ENCODE measurements at places on chromosomes 4 and X.

- no peak for DNase-seq
Measured at GRCh38 chr4:7266525-7267292, 74.4 kb downstream of the SORCS2 start.

DNA sequence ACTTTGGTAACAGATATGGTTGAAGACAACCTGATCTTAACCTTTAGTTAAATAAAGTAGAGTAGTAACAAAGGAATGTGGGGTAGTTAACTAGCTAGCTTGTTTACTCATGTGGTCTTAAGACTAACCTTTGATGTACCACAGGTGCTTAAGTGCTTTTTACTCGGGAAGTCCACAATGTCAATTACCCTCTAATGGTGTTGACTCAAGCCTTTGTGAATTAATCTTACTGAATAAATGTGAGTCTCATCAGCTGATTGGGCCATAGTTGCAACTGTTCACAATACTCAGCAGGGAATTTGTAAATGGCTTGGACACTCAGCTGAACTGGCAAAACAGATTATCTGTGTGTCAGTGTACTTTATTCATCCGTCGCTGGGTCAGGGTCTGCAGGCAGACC, 119.0 kb upstream of the UGT8 start:
- no peak for DNase-seq

DNA sequence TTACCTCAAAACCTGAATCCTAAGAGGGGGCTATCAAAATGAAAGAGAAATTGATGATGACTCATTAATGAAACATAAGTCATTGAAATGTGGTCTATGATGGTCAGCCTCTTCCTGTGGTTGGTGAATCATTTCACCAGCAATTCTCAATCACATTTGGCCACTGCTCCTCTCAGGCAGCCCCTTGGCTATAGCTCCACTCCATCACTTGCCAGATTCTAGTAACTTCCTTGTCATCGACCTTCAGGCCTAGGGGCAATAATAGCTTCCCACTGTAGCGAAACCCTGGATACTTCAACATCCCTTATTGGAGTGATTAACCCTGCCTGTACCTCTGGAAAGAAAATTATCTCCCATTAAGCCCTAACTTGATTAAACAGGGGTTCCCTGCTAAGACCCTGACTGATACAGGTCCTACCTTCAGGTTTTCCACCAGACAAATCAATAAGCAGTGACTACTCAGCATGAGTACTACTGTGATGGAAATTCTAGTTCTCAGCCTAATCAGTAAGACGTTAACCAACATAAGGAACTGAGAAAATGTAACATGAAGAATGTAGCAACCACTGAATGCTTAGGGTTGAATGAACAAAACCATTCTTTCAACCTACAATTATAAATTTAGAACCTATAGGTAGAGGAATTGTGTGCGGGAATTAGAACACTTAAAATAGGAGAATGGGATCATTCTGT, 30.4 kb downstream of the ADH7 start:
- no peak for DNase-seq

GRCh38 chr4:73606465-73606974, 13.7 kb downstream of the RASSF6 start:
- DNase-seq, result no peak

DNA sequence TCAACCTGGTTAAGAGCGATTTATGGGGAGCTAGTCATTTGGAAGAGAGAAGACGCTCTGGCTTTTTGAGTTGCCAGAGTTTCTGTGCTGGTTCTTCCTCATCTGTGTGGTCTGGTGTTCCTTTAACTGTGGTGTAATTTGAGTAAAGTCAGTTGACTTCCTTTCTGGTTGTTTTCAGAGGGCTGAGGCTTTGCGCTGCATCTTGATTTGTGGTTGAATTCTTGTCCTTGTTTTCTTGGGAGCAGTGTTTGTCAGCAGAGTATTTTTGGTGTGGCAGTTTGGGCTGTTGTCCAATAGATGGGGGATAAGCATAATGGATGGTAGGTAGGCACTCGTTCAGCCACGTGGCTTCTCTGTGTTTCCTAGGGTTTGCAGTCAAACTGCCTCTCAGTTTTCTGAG, 2143.2 kb upstream of the TENM3 start:
- no peak for DNase-seq

DNA sequence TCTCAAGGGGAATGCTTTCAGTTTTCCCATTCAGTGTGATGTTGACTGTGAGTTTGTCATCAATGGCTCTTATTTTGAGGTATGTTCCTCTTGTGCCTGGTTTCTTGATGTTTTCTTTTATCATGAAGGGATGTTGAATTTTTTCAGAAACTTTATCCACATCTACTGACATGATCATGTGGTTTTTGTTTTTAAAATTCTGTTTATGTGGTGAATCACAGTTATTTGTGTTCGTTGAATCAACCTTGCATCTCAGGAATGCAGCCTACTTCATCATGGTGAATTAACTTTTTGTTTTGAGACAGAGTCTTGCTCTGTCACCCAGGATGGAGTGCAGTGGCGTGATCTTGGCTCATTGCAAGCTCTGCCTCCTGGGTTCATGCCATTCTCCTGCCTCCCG, 263.1 kb upstream of the KLF3 start:
- DNase-seq, result no peak

DNA sequence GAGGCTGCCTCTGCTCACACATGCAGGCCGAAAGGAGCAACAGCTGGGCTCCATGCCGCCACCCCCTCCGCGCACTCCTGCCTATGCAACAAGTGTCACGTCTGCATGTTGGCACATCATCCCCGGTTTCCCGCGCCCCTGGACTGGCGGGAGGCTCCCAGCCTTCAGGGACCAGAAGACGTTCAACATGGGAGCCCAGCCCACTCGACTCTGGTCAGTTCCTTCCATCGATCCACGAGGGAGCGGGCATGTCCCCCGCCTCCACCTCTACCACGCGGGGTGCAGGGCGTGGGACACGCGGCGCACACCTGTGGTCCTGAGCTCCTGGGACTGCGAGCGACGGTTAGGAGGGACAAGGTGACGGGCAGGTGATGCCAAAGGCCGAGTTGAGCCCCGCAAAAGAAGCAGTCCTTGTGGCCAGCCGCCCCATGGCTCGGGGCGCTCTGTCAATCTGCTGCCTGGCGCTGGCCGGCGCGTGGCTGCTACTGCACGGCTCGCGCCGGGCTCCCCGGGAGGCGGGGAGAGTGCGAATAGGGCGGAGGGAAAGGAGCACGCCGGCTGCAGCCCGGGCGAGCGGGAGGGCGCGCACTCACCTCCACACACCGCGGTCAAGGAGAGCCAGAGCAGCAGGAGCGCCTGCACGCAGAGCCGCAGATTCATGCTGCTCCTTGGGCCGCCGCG, 645 bp downstream of the APLN start:
- no peak for DNase-seq

DNA sequence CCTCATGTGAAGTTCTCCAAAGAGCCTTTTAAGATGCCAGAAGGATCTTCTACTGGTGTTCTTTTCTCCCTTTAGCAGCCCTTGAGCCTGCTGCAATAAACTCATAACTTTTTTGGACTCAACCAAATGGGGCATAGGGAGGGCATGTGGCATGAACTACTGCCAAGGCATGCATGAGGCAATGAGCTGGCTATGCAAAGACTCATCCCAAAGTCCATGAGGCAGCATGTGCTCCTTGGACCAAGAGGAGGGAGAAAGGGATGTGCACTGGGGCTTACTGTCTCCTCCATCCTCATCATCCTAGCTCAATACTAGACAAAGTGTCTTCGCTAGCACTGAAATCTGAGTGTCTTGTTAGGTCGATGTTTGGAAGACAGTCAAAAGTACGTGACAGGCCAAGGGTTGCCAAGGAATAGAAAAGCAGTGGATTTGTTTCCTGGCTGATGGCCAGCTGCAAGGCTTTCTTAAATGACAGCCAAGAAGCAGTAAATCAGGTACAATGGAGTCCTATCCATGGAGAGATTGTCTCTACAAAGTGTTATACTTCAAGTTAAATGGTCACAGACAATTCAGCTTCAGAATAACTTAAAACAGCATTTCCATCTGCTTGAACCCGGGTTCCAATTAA, 44.5 kb upstream of the ATXN3L start:
- DNase-seq, result no peak

DNA sequence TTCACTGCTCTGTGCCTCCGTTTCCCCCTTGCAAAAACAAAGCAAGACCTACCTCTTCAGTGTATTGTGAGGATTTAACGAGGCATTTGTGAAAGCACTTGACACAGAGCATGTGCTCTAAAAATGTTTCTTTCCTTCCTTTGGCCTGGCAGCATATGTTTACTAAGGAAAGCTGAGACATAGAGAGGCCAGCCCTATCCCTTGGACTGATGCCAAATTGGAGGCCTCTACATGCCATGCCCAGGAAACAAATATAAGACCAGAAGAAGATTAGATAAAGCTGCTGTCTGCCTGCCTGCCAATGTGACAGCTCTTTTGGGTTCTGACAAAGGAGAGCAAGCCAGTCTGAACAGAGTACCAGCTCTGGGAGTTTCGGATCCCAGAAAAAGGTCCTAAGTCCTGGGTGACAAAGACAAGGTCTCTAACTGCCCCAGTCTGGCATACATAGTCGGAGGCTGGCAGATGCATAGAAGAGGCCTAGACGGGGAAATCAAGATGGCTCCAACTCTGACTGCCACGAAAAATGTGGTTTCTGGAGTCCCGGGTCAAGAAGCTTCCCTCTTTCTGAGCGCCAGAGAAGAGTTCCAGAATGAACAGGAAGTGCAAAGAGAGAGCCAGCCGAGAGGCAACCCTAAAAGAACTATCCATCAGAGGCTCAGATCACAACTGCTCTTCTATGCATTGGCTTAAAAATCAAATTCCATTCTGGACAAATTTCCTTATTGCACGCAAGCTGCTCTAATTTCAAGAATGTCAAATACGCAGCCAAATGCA, 25.8 kb downstream of the OTUD6A start:
- DNase-seq, result no peak

DNA sequence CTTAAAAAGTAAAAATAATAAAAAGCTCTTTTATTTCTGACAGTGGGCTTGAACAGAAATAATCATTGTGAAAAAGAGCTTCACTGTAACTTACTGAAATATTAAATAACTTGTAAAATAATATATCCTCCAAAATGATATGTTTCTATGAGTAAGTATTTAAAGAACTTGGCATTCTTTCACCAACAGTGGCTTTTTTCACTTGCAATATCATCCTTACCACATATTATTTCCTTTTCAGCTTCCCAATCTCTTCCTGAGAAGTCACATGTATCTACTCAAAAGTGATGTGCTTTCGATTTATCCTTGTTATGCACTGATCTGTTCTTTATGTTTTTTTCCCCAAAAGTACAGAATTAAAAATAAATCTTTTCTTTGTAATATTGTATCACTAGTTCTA, 2.2 kb upstream of the PCDH18 start:
- DNase-seq, result no peak

DNA sequence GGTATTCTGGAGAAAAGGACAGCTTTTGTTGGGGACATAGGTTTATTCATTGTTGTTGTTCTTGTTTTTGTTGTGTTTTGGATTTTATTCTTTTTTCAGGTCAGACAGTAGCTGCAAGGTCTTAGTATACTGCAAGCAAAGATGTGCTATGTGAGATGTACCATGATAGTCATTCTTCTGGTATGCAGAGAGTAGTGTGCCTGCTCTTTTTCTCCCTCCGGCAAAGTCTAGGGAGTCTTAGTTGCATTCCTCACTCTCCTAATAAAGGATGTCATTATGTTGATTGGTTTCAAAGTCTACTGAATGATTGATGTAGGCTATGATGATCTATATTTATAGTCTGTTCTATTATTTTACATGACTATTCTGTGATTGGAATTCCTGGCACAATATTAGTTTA, 119.9 kb upstream of the POF1B start:
- no peak for DNase-seq

GRCh38 chr4:41324861-41325260, 68.1 kb downstream of the UCHL1 start:
- DNase-seq, result no peak

GRCh38 chr4:101033986-101034385, 313.3 kb downstream of the PPP3CA start:
- DNase-seq, result no peak

GRCh38 chr4:2048831-2049230, 10.3 kb upstream of the NAT8L start:
- DNase-seq, result no peak

GRCh38 chr4:177239477-177239876, 70.2 kb upstream of the NEIL3 start:
- no peak for DNase-seq

DNA sequence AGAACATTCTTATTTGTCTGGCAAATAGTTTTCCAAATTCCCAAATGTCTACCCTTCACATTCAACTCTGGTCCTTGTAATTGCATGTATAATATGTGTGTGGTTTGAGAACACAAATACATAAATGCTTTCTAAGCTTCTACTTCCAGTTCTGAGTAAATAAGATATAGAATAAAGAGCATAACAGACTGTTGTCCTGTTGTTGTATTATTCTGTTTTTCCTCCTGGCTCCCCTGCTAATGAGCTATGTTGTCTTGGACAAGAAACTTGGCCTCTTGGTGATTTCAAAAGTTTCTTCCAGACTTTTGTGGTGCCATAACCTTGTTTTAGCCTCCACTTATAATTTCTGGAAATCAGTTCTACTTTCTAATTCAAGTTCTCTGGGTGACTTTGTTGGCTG, 75.3 kb upstream of the USP38 start:
- no peak for DNase-seq

DNA sequence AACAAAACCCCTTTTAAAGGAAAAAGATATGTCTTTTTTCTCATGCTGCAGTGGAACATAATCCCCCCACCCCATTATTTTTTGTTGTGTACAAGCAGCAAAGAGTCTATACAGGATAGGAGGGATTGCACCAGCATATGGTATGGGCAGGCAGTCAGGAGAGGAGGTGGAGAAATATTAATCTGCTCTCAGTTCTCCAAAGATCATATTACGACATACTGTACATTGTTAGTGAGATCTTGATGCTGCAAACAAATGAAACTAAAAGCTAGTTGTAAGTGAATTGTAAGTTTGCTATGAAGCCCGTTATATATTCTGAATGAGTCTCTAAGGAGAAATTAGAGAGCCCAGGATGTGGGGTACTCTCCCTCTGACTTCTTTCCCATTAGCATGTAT, 75.3 kb downstream of the RAPGEF2 start:
- DNase-seq, result no peak

DNA sequence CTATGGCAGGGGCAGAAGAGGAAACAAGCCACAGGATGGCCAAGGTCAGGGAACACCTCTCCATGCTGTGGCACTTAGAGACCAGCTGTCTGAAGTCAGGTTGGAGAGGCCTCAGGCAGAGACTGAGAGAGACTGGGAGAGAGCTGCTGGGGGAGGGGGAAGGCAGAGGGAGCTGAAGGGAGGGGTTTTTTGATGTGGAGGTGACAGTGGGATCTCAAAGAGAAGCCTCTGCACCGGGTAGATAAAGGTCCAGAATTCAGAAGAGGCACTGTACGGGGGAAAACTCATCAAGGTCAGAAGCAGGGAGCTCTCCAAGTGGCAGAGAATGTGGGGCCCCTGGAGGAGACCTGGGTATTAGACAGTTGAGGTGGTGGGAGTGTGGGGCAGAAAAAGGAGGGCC, 41.6 kb upstream of the HMGB3 start:
- DNase-seq, result no peak

DNA sequence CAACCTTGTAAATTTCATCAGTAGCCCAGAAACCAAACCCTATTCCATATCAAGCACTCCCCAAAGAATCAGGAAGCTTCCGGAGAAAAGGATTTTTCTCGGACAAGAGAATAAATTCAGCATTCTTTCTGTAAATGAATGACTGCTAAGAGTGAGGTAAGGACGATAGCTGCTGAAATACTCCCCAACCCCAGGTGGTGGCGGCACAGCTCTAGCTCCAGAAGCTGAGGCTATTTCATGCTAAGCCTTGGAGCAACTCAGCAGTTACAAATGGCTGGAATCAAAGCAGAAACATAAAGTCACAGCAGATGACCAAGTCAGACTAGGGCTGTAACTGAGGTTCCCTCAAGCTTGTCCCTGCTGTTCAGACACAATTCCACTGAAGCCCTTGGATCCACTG, 13.9 kb upstream of the PCDH19 start:
- no peak for DNase-seq

- no peak for DNase-seq
Measured at GRCh38 chr4:108355186-108355901, 186.6 kb upstream of the LEF1 start.
